ENCODE measurements at places on chromosomes 11 and 22.

DNA sequence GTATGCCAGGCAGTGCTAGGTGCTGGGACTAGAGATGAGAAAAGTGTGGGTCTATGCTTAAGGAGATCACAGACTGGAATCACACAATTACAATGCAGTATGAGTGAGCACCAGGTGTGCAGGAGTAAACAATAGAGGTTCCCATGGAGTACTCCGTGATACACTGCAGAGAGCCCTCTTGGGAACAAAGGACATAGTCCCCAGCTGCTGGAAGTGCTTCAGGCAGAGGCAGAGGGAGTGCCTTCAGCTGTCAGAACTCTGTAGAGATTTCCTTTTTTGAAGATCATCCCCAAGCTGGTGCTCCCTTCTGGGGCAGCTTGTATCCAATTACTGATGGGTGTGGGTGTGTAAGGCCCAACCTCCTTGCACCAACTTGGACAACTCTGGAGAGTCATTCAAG lies 143.5 kb upstream of the PLET1 start:
- H3K36me3 ChIP-seq, result no peaks in the 10 kb centered on the region
- no peak for DNase-seq
- no peak overlapping the region for H3K27ac ChIP-seq
- no peaks in the 10 kb centered on the region for H3K4me1 ChIP-seq
- no peaks in the 10 kb centered on the region for H3K27me3 ChIP-seq

GRCh38 chr11:16378906-16379305 lies 22.6 kb upstream of the SOX6 start:
- H3K36me3 ChIP-seq, result no peaks in the 10 kb centered on the region
- no peak overlapping the region for H3K4me3 ChIP-seq
- no peak for DNase-seq
- H3K27ac ChIP-seq, result no peak overlapping the region
- H3K27me3 ChIP-seq, result no peaks in the 10 kb centered on the region
- H3K4me1 ChIP-seq, result no peaks in the 10 kb centered on the region

DNA sequence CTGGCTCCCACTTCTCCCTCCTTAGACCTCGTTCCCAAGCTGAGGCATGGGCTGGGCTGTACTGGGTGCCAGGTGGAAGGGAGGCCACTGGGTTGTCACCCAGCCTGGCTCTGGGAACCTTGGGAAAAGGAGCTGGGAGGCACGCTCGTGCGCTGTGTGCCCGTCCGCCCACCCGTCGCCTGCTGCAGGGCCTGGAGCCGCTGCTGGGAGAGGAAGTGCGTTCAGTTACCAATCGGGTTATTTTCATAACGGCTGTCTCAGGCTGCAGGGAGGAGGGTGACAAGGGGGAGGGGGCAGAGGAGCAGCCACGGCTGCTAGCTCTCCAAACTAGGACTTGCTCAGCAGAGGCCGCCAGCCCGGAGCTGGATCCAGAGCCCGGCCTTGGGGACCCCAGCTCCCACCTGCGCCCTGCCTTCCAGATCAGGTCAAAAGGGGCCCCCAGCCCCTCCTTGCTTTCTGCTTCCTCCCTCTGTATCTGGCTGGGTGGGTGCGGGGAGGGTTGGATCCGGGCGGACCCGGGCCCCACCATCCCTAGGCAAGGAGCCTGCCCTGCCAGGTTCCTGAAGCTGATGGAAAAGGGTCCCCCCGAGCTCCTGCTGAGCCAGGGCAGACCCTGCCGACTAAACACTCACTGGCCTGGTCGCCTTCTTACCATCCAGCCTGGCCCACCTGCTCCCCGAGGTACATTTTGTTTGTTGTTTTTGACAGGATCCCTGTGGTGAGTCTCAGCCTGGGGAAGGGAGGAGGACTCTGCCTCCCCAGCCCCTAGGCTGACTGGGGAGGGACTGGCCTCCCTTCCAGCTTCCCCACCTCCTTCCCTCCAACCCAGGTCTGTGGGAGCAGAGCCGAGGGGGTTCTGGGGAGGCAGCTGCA lies 14.3 kb downstream of the DGKZ start:
- peaks cover 5% of the 10 kb centered on the region for H3K36me3 ChIP-seq
- peak; percentile 76 for DNase-seq
- peak overlapping the region; percentile 91 for H3K27ac ChIP-seq
- peak overlapping the region; percentile 78 for H3K4me3 ChIP-seq

DNA sequence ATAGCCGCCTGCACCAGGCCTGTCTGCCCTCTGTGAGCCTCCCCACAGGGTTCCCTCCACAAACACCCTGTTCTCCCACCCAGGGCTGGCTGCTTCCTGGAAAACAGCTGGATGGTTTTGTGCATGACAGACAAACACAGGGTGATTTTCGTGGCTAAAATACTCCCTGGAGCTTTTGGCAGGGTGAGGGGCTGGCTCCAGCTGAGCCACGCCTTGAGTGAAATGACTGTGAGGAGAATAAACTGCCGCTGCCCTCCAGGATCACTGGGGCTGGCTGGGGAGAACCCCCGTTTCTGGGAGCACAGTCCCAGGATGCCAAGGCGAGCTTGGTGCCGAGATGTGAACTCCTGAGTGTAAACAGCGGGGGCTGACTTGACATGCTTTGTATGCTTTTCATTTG lies 20.3 kb upstream of the PPP6R3 start:
- H3K4me3 ChIP-seq, result no peak overlapping the region
- no peak for DNase-seq
- H3K4me1 ChIP-seq, result peaks cover 3% of the 10 kb centered on the region
- no peak overlapping the region for H3K27ac ChIP-seq

Data from activated naive CD8-positive, alpha-beta T cell treated with anti-CD3 and anti-CD28 coated beads for 36 hours (primary cell).